ENCODE measurements at places on chromosomes 1 and 21. TPM values are rescaled to one million over a fixed set of nuclear protein-coding genes. Genes with fewer than 3 reads are reported as not detected.

GRCh38 chr1:156429313-156430060 is 60.5 kb downstream of the RHBG start:
- DNase-seq, result no peak

DNA sequence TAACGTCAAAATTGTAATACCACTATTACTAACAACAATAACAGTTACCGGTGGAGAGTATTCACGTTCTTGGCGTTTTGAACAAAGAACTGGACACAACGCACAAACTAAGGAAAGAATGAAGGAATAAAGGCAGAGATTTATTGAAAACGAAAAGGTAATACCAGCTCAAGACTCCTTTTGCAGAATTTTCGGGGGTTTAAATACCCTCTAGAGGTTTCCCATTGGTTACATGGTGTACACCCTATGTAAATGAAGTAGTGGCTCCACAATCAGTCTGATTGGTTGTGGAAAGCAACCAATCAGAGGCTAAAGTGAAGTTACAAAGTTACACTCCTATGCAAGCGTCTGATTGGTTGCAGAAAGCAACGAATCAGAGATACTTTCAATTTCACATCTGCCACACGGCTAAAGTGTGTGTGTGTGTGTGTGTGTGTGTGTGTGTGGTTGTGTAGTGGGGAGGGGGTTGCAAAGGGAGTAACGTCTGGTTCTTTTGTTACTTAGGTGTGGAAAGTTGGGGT is 1.1 kb upstream of the GTF2B start:
- DNase-seq, result no peak

- DNase-seq, result no peak
Measured at GRCh38 chr21:42541174-42541573, 27.5 kb downstream of the SLC37A1 start.

GRCh38 chr1:219824338-219824737 is 104.0 kb downstream of the SLC30A10 start:
- DNase-seq, result no peak

DNA sequence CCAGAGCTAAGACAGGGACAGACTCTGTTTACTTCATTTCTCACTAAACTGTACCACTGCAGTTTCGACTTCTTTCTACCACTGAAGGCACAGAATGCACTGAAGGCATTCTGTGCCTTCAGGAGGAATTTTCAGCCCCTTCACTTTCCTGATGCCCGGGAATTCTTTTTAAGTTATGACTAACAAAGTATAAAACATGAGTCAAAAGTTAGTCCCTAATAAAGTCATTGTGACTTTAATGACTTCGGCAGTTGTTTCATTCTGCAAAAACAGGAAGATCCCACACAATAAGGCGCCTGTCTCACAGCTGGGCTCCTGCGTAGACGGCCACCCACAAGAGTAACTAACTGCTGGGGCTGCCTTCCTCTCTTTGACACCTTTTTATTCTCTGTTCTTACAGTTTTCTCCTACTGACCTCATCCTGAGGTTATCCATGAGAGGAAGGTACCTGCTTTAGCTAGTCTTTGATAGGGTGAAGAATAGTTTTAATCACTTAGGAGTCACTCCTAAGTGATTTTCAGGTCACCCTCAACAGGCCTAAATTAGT is 183.9 kb upstream of the SGIP1 start:
- DNase-seq, result peak; percentile 59

GRCh38 chr1:95512925-95513324 is 278.9 kb downstream of the RWDD3 start:
- DNase-seq, result no peak

GRCh38 chr21:46336603-46337002 is 12.6 kb downstream of the PCNT start:
- no peak for DNase-seq

GRCh38 chr1:151475175-151475574 is 15.9 kb upstream of the POGZ start:
- no peak for DNase-seq

DNA sequence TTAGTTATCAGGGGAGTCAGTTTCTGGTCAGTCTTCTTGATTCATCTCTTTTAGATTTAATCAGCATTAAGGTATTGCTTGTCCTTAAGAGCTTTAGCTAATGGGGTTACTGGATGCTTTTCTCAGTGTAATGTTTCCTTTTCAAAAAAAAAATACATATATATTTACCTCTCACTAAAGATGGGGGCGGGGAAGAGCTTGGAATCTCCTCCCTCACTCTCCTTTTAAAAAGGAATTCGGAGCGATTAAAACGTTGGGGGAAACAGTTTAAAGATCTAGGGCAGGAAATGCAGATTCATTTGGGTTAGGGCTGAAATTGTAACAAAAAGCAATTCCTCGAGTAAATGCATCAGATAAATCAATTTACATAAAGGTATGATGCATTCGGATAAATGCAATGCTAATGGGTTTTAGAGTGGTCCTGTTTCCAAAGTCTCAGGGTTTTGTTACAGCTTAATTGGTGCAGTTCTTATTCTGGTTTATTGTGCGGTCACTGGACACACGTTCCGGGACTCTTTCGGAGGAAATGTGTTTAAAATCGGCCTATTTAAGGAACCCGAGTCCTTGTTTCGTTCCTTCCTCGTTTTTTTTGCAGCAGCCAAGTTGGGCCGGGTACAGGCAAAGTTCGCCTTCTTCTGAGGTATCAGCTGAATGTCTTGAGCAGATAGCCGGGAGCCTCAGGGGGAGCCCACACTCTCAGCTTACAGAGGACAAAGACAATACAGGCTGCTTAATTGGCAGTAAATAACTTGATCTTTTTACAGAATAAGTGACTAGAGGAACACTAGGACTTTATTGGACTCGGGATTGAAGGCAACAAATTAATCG is 1.6 kb downstream of the LMO4 start:
- peak; percentile 53 for DNase-seq

DNA sequence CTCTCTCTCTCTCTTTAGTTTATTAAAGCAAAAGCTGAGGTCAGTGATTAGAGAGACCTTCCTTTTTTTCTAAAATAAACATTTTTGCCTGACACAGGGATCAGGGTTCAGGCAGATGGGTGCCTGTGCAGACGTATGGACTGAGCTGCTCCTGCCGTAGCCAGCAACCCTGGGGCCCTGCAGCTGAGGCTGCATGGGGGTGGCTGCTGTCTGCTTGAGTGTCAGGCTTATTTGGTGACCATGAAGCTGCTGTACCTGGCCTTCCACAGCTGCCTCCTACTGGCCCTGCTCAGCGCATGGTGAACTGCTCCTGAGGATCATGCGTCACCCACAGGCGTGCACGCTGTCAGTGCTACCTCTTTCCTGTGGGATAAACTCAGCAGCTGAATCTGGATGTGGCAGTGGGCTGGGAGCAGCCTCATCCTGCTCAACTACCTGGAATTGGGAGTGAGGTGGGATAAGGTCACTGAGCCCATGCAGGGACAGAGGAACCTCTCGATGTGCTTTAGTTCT is 35.1 kb downstream of the GNG4 start:
- DNase-seq, result no peak

DNA sequence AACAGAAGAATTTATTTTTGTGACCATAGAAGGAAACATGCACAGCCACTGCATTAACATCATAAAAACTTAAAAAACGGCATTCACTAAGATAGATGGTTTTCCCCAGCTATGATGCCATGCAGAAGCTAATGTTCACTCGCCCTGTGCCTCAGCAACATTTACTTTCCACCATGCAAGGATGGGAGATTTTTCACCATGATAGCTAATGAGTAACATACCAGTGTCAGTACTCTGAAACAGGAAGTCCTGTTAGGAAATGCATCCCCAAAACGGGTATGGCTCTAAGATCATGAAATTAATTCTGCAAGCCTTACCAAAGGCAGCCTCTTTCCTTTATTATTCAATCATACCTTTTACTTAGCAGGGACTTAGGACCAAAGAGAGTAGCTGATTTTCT is 17.5 kb upstream of the VAMP3 start:
- no peak for DNase-seq

- no peak for DNase-seq
Measured at GRCh38 chr1:2377751-2378440, 13.5 kb downstream of the MORN1 start.

GRCh38 chr1:39272798-39273469 is 68.4 kb downstream of the MACF1 start:
- no peak for DNase-seq

GRCh38 chr1:59565611-59566410 is 248.9 kb upstream of the HOOK1 start:
- no peak for DNase-seq

GRCh38 chr1:204980840-204981405 is 62.1 kb upstream of the CNTN2 start:
- no peak for DNase-seq

GRCh38 chr1:81237473-81238089 is 563.2 kb upstream of the ADGRL2 start:
- DNase-seq, result no peak

ST6GALNAC3 gene
- 1.2 TPM for polyA plus RNA-seq

CTH gene
- 2.8 TPM for polyA plus RNA-seq

NDUFS5 gene
- 483 TPM for polyA plus RNA-seq

AGBL4 gene
- 0.18 TPM for polyA plus RNA-seq

TRIM58 gene
- polyA plus RNA-seq, result 0.14 TPM

LDLRAD1 gene
- polyA plus RNA-seq, result 0.18 TPM

S100A14 gene
- polyA plus RNA-seq, result 302 TPM
